ENCODE measurements at places on chromosomes 12 and 14. TPM values are rescaled to one million over a fixed set of nuclear protein-coding genes. Genes with fewer than 3 reads are reported as not detected.

The MYF6 gene
- total RNA-seq = not detected

The JAG2 gene
- total RNA-seq = 6.3 TPM

The GARIN6 gene
- not detected for total RNA-seq

The BTBD7 gene
- total RNA-seq = 15.9 TPM

The SLC17A8 gene
- not detected for total RNA-seq

The ALKBH2 gene
- 29.4 TPM for total RNA-seq

The OR6C2 gene
- total RNA-seq = not detected

The MIPOL1 gene
- 28.0 TPM for total RNA-seq

The GLI1 gene
- total RNA-seq = 0.57 TPM

The TCL1B gene
- total RNA-seq = 0.42 TPM

The OR4E2 gene
- total RNA-seq = not detected

The CLEC7A gene
- not detected for total RNA-seq

The GYS2 gene
- not detected for total RNA-seq

The ESPL1 gene
- 29.0 TPM for total RNA-seq

The VRTN gene
- total RNA-seq = not detected

The FAM181A gene
- not detected for total RNA-seq

The DCN gene
- not detected for total RNA-seq

The HCAR1 gene
- total RNA-seq = 0.03 TPM

The RASSF8 gene
- total RNA-seq = 24.9 TPM

The SERPINA9 gene
- not detected for total RNA-seq

The STAT6 gene
- 44.4 TPM for total RNA-seq

The MYL6B gene
- total RNA-seq = 148 TPM

The MPHOSPH9 gene
- total RNA-seq = 54.3 TPM

The EML1 gene
- 101 TPM for total RNA-seq

The GALC gene
- 16.8 TPM for total RNA-seq

The SRRM4 gene
- total RNA-seq = 0.03 TPM

The B3GNT4 gene
- not detected for total RNA-seq

The C1QL4 gene
- 0.06 TPM for total RNA-seq

The PTPN21 gene
- 4.8 TPM for total RNA-seq

The PGF gene
- 8.0 TPM for total RNA-seq

The KRT4 gene
- total RNA-seq = not detected

The PRH2 gene
- not detected for total RNA-seq

The KERA gene
- total RNA-seq = not detected

The CPNE6 gene
- not detected for total RNA-seq

The KRT78 gene
- not detected for total RNA-seq

The RAD51AP1 gene
- 106 TPM for total RNA-seq

The E2F7 gene
- 19.9 TPM for total RNA-seq

The SPTB gene
- total RNA-seq = 2.2 TPM
